AG04450 (cell line): ENCODE measurements at places on chromosomes 11 and 22.

GRCh38 chr11:32105871-32106560 is 15.1 kb downstream of the RCN1 start:
- no peak for DNase-seq

- DNase-seq: no peak
Observed at GRCh38 chr11:95487391-95487790, 256.4 kb upstream of the SESN3 start.

GRCh38 chr22:17896586-17896985 is 122.3 kb upstream of the BID start:
- no peak for DNase-seq

GRCh38 chr11:69700278-69701140 is 3.3 kb downstream of the FGF19 start:
- DNase-seq: no peak

- no peak for DNase-seq
Observed at GRCh38 chr11:69922596-69923111, 103.4 kb upstream of the FGF3 start.

DNA sequence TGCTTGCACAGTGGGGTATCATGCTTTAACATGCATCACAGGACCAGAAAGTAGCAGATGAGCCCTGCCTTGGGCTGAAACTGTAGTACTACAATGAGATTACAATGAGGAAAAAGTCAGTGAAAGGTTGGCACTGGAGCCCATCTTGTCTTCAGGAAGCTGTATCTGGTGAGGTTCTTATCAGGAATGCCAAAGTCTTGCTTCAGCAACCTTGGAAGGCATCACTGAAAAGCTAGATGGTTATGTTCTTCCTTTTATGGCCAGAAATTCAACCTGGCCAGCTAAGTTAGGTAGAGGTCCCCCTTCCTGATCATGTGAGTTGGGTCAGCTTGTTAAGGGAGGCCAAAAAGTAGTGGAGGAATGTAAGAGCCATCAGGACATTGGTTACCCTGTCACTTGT is 254.0 kb upstream of the FAT3 start:
- no peak for DNase-seq

DNA sequence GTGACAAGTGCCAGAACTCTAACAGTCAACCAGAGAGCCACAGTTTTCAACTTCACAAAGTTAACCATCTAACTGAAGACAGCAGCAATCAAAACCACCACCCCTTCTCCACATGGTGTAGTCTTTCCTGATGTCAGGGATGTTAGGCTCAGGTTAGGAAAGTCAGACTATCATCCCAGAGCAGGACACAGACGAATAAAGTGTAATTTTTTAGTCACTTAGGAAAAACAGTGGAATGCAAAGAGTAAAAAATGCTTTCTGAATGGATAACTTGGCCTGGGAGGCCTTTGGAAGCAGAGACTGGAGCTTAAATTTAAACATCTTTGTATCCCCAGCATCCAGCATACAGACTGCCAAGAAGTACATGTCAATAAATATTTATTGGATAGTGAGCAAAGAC is 15.4 kb downstream of the OR51B4 start:
- no peak for DNase-seq
